ENCODE measurements at places on chromosomes 6 and 20.

DNA sequence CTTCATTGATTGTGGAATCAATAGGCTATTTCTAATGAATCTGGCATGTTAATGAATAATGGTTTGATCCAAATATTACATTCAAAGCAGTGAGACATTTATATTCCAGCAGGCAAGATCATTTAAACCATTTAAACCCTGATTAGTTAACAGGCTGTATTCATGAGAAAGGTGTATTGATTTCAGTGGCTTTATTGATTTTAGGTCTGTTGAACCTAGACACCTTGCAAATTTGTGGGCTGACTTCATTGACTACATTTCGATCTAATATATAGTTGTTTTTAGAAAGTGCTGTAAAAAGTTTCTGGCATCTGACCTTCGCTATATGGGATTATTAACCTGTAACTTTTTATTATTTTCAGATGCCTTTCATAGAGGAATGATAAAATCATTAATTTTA, 900.1 kb upstream of the CITED2 start:
- no peaks in the 10 kb centered on the region for H3K27me3 ChIP-seq
- H3K27ac ChIP-seq = no peak overlapping the region
- no peak for DNase-seq
- no peaks in the 10 kb centered on the region for H3K4me1 ChIP-seq

- no peaks in the 10 kb centered on the region for H3K27me3 ChIP-seq
- H3K4me3 ChIP-seq = peak overlapping the region; percentile 10
- peaks cover 67% of the 10 kb centered on the region for H3K36me3 ChIP-seq
- H3K27ac ChIP-seq = peak overlapping the region; percentile 48
- H3K4me1 ChIP-seq = peaks cover 14% of the 10 kb centered on the region
These were observed 125.0 kb downstream of the ZMYND8 start for GRCh38 chr20:47231382-47232039.

DNA sequence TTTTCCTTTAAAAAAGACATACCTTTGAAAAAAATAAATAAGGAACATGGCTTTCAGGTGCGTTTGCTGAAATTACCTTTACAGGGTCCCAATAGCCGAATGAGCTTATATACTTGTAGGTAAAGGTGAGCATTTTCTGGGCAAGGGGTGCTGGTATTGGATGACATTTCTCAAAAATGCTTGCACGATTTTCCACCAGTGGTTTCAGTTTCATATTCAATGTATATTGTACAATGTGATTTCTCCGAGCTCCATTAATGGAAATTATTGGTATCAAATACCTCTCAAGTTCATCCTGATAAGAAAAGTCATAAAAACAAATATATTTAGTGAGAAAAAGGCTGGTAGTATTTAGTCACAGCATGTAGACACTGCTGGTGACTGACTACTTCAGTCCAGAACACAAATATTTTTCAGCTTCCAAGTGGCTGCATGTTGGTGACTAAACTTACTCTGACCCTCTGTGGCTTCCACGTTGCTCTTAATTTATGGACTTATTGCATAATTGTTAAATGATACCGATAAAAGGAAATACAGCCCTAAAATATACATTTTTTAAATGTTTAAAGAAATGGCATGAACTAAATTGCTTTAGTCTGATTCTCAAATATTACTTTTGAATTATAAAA, 32.9 kb upstream of the ZBTB24 start:
- no peak overlapping the region for H3K4me3 ChIP-seq
- H3K36me3 ChIP-seq = no peaks in the 10 kb centered on the region
- no peak for DNase-seq
- no peaks in the 10 kb centered on the region for H3K4me1 ChIP-seq

GRCh38 chr20:33067806-33068205, 11.6 kb upstream of the BPIFB4 start:
- H3K4me1 ChIP-seq = no peaks in the 10 kb centered on the region
- no peak overlapping the region for H3K27ac ChIP-seq
- no peaks in the 10 kb centered on the region for H3K36me3 ChIP-seq
- H3K27me3 ChIP-seq = no peaks in the 10 kb centered on the region
- H3K4me3 ChIP-seq = no peak overlapping the region
- no peak for DNase-seq

DNA sequence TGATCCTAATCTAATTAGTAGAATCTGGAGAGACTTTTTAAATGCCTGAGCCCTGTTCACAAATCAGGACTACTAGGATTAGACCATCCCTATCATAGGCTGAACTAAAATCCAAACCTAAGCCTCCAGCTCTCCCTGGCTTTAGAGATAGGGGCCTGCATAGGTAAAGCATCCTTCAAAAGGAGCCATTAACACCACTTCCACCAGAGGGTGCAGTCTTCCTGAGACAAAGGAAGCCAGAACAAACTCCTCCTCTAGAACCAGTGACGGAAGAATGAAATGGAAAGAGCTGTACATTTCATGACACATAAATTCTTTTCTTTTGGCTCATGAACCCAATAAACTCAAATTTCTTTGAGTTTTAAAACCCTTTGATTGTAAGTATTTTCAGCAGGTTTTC, 291.2 kb upstream of the ADGRB3 start:
- no peaks in the 10 kb centered on the region for H3K4me1 ChIP-seq
- H3K27me3 ChIP-seq = no peaks in the 10 kb centered on the region
- H3K27ac ChIP-seq = no peak overlapping the region

DNA sequence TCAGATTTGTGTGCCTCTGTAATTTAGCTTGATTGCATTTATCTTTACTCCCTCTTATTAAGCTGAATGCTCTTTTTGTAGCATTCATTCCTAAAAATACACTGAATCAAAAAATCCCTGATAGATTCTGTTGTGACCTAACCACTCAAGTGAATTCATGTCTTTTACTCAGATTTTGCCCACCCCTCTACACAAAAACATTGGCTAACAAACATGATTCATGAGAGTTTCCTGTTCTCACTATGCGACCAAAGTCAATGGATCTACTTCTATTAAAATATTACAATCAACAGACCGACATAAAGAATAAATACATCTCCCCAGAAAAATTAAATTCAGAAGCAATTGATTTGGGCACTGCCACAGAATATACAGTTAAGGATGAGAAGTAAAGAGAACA, 99.5 kb upstream of the THEMIS start:
- H3K36me3 ChIP-seq = no peaks in the 10 kb centered on the region
- DNase-seq = no peak
- H3K4me3 ChIP-seq = no peak overlapping the region
- no peaks in the 10 kb centered on the region for H3K27me3 ChIP-seq
- H3K4me1 ChIP-seq = peaks cover 4% of the 10 kb centered on the region

GRCh38 chr6:75128878-75129570, 76.8 kb downstream of the COL12A1 start:
- no peaks in the 10 kb centered on the region for H3K4me1 ChIP-seq
- peaks cover 64% of the 10 kb centered on the region for H3K36me3 ChIP-seq
- H3K4me3 ChIP-seq = no peak overlapping the region
- H3K27me3 ChIP-seq = no peaks in the 10 kb centered on the region
- H3K27ac ChIP-seq = no peak overlapping the region

DNA sequence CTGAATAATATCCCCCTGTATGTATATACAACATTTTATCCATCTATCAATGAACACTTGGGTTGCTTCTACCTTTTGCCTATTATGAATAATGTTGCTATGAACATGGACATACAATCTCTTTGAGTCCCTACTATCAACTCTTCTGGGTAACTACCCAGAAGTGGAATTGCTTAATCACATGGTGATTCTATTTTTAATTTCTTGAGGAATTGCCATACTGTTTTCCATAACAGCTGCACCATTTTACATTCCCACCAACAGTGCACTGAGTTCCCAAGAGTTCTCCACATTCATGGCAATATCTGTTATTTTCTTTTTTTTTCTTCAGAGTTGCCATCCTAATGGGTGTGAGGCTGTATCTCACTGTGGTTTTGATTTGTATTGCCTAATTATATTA, 88.3 kb downstream of the ZHX3 start:
- no peaks in the 10 kb centered on the region for H3K36me3 ChIP-seq
- H3K27ac ChIP-seq = no peak overlapping the region
- H3K4me1 ChIP-seq = peaks cover 8% of the 10 kb centered on the region

DNA sequence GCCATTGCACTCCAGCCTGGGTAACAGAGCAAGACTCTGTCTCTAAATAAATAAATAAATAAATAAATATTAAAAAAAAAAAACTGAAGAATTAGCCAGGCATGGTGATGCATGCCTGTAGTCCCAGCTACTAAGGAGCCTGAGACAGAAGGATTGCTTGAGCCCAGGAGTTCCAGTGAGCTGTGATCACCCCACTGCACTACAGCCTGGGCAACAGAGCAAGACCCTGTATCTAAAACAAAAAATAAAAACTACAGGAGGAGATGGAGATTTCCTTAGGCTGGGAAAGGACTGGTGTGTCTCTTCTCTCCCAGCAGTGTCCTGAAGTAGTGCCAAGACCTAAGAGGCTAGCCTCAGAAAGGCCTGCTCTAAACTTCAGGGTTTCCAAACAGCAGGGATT, 8.1 kb upstream of the GTF3C6 start:
- no peak overlapping the region for H3K4me3 ChIP-seq
- no peaks in the 10 kb centered on the region for H3K36me3 ChIP-seq
- DNase-seq = no peak
- no peak overlapping the region for H3K27ac ChIP-seq
- H3K4me1 ChIP-seq = no peaks in the 10 kb centered on the region
- no peaks in the 10 kb centered on the region for H3K27me3 ChIP-seq

DNA sequence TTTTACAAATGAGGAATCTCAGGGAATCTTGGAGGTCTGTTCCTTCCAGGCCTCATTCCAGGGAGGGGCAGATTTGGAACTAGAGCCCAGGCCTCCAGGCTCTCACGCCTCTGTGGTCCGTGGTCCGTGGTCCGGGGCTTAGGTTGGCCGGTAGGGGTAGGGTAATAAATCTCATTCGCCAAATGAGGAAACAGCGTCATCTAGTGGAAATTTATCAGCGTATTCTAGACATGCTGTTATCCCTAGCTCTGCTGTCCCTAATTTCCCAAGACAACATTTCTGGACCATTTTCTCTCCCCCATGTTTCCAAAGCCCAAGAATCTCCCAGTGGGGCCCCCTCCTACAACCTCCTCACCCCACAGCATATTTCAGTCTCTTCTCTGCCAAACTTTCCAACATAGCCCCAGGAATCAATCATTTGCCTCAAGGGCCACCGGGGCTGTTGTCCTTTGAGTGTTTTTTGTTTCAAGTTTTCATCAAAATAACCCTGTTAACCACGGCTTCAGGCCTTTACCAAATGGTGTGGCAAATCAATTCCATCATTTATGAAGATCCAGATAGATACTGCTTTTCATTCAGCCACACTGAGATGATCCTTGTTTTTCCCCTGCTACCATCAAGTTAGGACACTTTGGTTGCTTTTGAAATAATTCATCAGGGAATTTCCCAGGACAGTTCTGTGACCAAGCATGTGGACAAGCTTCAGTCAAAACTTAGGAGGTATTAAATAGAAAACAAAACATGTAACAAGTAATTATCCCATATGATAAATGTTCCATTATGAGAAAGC, 126.8 kb downstream of the ALDH8A1 start:
- peaks cover 6% of the 10 kb centered on the region for H3K4me1 ChIP-seq
- no peaks in the 10 kb centered on the region for H3K27me3 ChIP-seq
- H3K27ac ChIP-seq = no peak overlapping the region
- no peak for DNase-seq
- no peaks in the 10 kb centered on the region for H3K36me3 ChIP-seq
- H3K4me3 ChIP-seq = no peak overlapping the region

- no peaks in the 10 kb centered on the region for H3K27me3 ChIP-seq
- H3K4me1 ChIP-seq = peaks cover 29% of the 10 kb centered on the region
These were observed 6.2 kb downstream of the DYNLT1 start for GRCh38 chr6:158638324-158638854.

GRCh38 chr6:38057994-38058393, 238.5 kb downstream of the ZFAND3 start:
- H3K4me3 ChIP-seq = no peak overlapping the region
- H3K27me3 ChIP-seq = no peaks in the 10 kb centered on the region
- no peaks in the 10 kb centered on the region for H3K4me1 ChIP-seq
- no peak overlapping the region for H3K27ac ChIP-seq
- no peak for DNase-seq

GRCh38 chr6:17258749-17259148, 22.4 kb upstream of the RBM24 start:
- no peak overlapping the region for H3K27ac ChIP-seq
- no peaks in the 10 kb centered on the region for H3K27me3 ChIP-seq
- H3K4me3 ChIP-seq = no peak overlapping the region
- H3K4me1 ChIP-seq = no peaks in the 10 kb centered on the region
- H3K36me3 ChIP-seq = no peaks in the 10 kb centered on the region

DNA sequence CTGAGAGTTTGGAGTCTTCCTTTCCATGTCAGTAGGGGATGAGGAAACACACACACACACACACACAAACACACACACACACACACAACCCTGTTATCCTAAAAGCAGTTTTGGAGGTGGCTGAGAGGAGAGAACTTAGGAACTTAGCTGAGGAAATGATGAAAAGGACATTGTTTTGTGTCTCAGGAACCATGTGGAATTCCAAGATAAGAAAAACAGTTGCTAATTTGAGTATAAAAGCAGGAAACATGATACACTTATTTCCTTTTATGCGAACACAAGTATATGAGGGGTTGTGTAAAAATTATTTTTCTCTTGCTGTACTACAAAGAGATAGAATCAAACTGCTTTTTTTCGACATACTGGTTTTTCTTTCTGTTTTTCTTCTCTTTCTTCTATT, at the start of gene MYCT1:
Gene MYCT1, plus strand, starts transcription at position 264 of the 400 bp plus-strand sequence. Its CDS starts 6 bp downstream, at position 270.
- no peaks in the 10 kb centered on the region for H3K4me1 ChIP-seq
- H3K36me3 ChIP-seq = no peaks in the 10 kb centered on the region
- H3K27me3 ChIP-seq = no peaks in the 10 kb centered on the region

DNA sequence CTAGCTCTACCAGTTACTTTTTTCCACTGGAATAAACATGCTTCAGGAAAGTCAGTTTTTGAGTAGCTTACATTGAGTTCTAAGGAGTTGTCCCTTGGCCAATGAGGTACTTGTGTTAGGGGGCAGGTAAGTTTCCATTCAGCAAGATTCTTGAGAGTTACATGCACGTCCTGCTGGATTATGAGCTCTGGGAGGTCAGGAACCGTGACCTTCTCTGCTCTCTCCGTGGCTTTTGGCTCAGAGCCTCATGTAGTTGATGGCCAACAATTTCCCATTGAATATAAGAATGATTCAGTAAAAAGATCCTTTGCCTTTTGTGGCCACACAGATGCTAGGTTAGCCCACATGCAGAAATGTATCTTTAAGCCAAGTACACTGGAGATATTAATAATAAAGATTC, 181.8 kb upstream of the RALGAPA2 start:
- no peaks in the 10 kb centered on the region for H3K27me3 ChIP-seq
- H3K27ac ChIP-seq = no peak overlapping the region
- H3K4me1 ChIP-seq = no peaks in the 10 kb centered on the region
- no peak overlapping the region for H3K4me3 ChIP-seq
- no peak for DNase-seq

DNA sequence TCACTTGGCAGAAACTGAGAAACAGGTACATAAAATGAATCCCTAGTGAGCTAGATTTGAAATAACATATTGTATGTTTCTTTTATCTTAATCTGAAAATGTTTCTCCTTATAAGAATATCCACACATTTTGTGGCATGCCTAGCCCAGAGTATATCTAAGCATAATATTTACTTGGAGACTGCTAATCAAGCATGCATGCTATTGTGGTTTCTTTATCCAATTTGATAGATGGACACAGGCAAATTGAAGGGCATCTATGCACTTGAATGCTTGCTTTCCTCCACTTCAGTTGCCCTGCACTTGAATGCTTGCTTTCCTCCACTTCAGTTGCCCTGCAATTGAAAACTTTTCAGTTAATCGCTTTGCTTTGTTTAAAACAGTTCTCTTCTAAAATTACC, 729.8 kb downstream of the TBC1D32 start:
- H3K36me3 ChIP-seq = no peaks in the 10 kb centered on the region
- H3K4me1 ChIP-seq = no peaks in the 10 kb centered on the region
- no peaks in the 10 kb centered on the region for H3K27me3 ChIP-seq

GRCh38 chr6:34638834-34639736, 57.5 kb downstream of the ILRUN start:
- DNase-seq = no peak
- no peak overlapping the region for H3K27ac ChIP-seq
- no peaks in the 10 kb centered on the region for H3K36me3 ChIP-seq

GRCh38 chr6:35601331-35602132, 87.2 kb downstream of the FKBP5 start:
- H3K27me3 ChIP-seq = no peaks in the 10 kb centered on the region
- peak; percentile 45 for DNase-seq
- H3K4me3 ChIP-seq = peak overlapping the region; percentile 41

All from ascending aorta (tissue), 2 donors.